Left cardiac atrium (tissue), 4 donors: ENCODE measurements at places on chromosomes 2 and 18.

DNA sequence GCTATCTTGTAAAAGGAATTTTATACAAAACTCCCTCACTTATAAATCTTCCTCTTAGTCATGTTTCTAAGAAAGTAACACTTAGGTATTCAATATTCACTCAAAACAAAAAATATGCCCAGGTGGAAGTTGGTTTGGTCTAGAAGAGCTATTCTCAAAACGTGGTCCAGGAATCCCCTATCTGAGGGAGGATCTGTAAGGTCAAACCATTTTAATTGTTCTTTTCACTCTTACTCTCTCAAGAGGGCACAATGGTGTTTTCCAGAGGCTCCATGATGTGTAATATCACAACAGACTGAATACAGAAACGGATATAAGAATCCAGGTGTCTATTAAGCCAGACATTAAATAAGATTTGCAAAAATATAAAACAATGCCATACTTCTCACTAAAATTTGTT lies 9.9 kb downstream of the MOB1A start:
- no peak for DNase-seq

GRCh38 chr2:177273408-177273807 lies 8.9 kb upstream of the NFE2L2 start:
- no peak for DNase-seq

DNA sequence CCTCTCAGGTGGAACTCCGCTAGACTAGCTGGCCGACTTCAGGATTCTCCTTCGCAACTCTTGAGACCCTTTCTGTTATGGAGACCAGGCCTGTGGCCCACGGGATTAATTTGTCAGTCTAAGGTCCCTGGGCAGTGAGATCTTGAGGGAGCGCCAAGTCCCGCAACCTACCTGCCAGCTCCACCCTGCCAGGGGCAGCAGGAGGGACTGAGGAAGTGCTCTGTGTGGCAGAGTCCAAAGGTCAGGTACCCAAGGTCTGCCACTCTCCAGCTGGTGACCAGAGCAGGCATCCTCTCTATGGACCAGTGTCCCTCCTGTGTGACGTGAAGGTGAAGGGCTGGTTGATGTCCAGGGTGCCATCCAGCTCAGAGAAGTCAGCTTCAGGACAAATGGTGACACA lies 4.3 kb upstream of the SPATA3 start:
- DNase-seq: no peak

DNA sequence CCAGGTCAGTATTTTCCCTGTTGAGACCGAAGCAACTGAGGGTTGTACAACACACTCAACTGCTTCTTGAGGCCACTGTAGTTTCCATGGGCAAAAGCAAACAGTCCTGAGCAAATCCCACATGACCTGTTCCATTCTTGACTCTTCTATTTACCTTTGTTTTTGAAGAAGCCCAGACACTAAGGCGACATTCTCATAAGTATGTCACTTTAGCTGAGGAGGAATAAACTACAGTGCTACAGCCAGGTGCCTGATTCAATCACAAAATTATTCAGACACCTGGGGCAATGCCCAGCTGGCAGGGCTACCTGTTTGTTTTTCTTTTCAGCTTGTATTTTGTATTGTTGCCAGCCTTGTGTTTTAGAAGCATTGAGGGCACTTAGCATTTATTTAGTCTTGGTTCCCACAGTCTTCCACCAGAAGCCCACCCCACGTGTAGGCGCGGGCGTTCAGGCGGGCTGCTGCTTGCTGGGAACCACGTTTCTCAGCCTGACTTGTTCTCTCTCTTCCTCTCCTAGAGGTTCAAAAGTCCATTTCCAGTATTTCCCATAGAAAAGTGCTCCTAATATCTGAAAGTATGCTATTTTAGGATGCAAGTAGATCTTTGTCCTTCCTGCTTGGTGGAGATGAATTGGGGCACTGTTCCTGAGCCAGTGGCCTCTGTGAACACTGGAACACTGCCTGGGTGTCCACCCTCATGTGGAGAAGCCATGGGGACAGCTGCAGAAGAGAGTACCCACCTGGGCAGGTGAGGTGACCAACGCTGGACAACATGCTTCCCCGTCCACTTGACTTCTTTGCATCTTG lies 99.0 kb upstream of the COPS8 start:
- no peak for DNase-seq

- DNase-seq: no peak
Observed at GRCh38 chr18:44051026-44051425, 629.7 kb upstream of the SETBP1 start.

GRCh38 chr2:205646680-205647079 lies 35.6 kb upstream of the NRP2 start:
- no peak for DNase-seq

DNA sequence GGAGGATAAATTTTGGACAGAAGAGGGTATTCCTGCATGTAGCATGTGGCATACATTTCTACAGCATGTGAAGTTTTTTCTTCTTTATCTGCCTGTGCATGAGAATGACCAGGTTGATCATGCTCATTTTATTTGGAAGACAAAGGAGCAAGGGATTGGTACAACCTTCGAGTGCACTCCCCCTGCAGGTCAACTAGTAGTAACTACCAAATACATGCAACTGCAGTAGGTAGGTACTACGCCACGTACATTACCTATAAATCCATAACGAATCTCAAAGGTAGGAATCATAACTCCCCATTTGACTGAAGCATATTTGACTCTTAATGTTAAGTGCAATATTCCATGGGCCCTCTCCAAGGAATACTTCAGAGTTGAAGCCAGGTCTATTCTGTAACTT lies 763.9 kb downstream of the TSN start:
- DNase-seq: no peak

GRCh38 chr2:53640466-53640865 lies 127.1 kb upstream of the CHAC2 start:
- DNase-seq: no peak

- no peak for DNase-seq
Observed at GRCh38 chr18:64185987-64186386, 37.1 kb upstream of the LINC00305 start.

GRCh38 chr2:216232721-216233120 lies 123.6 kb downstream of the XRCC5 start:
- no peak for DNase-seq

DNA sequence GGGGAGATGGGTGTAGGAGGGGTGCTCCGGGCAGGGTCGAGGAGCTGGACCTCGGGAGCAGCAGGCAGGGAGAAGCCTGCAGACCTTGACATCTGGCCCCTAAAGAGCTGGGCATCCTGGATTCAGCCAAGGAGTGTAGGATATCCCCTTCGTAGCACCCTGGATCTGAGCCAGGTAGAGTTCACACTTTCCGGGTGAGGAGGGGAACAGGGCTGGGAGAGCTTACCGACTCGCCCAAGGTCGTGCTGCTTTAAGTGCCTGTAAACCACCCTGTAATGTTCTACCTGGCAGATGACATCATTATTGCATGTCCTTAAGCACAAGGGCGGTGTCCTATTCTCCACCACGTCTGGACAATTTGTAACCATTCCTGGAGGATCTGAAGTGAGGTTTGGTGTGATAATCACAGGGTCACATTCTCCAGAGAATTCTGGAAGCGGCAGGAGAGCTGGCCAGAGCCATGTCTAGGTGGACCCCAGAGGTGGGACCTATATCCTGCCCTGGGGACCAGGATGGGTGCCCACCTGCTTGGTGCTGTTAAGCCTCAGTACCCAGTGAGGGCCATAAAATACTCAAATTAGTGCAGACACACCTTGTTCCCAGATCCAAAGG lies 14.6 kb downstream of the ITM2C start:
- no peak for DNase-seq

- no peak for DNase-seq
Observed at GRCh38 chr2:220847006-220847405, 725.1 kb downstream of the EPHA4 start.

GRCh38 chr2:150403457-150403856 lies 84.0 kb downstream of the RND3 start:
- no peak for DNase-seq

DNA sequence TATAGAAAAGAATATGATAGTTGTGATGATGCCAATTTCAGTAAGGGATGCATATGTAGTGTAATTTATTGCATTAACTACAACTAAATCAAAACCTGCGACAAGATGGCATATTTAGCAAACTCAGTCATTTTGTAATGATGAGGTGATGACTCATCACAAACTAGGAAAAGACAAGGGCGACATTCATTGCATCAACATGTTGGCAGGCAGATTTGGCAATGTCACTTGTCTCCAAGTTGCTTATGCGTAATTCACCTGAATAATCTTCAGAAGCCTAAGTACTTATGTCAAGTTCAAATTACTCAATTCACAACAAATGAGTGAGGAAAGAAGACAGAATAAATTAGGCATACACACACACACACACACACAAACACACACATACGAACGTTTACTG lies 273.2 kb upstream of the RGPD4 start:
- no peak for DNase-seq

DNA sequence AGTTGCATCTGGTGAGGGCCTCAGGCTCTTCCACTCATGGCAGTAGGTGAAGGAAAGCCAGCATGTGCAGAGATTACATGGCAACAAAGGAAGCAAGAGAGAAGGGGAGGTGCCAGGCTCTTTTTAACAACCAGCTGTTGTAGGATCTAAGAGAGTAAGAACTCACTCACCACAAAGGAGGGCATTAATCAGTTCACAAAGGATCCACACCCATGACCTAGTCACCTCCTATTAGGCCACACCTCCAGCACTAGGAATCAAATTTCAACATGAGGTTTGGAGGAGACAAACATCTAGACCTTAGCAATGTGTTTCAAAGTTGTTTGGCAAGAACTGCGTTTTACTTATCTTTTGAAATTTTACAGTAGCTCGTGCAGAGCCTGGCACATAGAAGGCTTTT lies 20.5 kb upstream of the REG3A start:
- no peak for DNase-seq

- no peak for DNase-seq
Observed at GRCh38 chr2:199460101-199460671, 2.4 kb upstream of the SATB2 start.

DNA sequence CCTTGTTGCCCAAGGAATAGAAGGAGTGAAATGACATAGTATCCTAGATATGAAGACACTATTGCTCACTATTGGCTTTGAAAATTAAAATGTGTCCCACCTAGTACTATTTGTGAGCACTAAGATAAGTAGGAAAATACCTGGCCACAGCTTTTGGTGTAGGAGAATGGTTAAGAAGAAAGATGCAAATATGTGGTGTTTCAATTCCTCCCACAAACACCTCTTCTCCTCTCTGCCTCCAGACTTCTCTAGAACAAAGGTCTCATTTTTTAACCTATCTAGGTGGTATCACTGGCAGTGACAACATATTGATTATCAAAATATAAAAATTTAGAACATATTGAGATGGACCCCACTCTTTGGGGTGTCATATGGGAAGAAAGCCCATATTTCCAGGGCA lies 929.9 kb upstream of the FANCL start:
- DNase-seq: no peak

- DNase-seq: no peak
Observed at GRCh38 chr18:31555971-31556747, 35.5 kb upstream of the TTR start.

DNA sequence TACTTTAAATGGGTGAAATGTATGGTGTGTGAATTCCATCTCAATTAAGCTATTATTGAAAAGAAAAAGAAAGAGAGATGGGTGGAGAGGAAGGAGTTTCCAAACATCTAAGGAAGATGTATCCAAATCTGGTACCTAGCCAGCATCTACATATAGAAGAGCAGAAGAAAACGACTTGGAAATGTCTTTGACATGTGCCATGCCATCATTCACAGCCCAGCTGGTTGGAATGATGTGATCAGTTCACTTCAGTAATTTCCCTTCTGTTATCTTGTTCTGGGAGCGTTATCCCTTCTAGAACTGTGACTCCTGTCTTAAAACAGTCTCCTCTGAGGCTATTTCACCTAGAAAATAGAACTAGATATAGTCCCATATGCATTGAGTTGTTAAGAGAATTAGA lies 312.8 kb upstream of the GYPC start:
- no peak for DNase-seq

GRCh38 chr2:55511508-55512124 lies 7.9 kb upstream of the CFAP36 start:
- no peak for DNase-seq

GRCh38 chr2:170404846-170405245 lies 226.9 kb downstream of the MYO3B start:
- DNase-seq: no peak

DNA sequence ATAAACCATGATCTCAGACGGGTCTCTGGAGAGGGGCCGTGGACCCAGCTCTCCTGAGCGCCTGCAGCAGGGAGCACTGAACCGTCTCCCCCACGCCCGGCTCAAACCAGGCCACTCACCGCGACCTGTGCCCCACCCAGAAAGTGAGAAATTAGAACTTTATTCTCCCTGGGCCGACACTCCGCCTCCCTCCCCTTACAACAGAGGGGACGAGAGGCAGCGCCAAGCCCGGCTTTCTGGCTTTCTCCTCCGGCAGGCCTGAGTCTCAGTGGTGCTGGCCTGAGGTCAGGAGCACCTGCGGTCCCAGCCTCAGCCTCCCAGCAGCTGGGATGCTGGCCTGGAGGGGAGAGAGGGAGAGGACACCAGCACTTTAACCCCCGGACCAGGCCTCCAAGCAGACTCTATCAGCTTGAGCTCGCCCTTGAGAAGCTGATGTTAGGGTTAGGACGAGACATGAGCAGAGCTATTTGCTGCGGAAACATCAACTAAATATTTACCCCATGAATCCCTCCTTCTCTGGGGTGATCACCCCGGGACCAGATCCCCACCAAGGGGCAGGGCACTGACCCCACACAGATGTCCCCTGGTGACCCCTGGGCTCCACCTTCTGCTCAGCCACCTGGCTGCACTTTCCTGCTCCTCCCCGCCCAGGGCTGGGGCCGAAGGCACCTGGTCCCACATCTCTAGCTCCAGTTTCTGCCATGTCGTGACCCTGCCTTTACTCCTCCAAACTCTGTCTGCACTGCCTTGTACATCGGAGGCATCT lies 856.3 kb upstream of the SALL3 start:
- no peak for DNase-seq

GRCh38 chr2:235077046-235077445 lies 125.2 kb downstream of the SH3BP4 start:
- no peak for DNase-seq

- DNase-seq: no peak
Observed at GRCh38 chr2:36809069-36809445, 112.5 kb downstream of the VIT start.

DNA sequence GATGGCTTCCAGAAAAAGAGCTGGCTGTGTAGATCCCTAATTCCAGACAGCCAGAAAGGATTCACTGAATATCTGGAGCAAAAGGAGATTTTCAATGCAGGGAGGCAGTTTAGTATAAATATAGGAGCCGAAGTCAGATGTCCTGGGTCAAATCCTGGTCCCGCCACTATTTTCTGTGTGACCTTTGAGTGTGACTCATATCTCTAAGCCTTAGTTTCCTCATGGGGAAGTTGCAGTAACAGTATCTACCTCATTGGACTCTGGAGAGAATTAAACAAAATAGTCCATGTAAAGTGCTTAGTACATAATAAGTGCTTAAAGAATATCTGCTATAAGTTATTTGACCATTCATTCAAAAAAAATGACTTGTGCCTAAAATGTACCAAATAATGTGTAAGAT lies 52.1 kb upstream of the ITGA6 start:
- DNase-seq: no peak

DNA sequence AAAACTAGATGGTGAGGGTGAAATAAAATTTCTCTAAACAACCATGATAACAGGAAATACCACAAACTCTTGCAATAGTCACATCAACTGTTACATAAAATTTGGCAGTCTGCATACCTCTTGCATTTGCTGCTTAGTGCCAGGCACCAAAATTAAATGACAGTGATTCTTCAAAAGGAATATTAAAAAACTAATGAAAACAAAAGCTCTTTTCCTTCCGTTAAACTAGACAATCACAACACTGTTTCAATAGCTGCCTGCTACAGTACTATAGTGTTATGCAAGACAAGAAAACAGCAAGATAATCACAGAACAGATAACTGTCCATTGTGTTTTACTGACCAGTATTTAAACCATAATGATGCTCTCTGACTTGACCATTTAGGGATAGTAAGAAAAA lies 239.0 kb upstream of the SMAD7 start:
- no peak for DNase-seq
